ENCODE measurements at places on chromosomes 1 and 21. TPM values are rescaled to one million over a fixed set of nuclear protein-coding genes. Genes with fewer than 3 reads are reported as not detected.

DNA sequence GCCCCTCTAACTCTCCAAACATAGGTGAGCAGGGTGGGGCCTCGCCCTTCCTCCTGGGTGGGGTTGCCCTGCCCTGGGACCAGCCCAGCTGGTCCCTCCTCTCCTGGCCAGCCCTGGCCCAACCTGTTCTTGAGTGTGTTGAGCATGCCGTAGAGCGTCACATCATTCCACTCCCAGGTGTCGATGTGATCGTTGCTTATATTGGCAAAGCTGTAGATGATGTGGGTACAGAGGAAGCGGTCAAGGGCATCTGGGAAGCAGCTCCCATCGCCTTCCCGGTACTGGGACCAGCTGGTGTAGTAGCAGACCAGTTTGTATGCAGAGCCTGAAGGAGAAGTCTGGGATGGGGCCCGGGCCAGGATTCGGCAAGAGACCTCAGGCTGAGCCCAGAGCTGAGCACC, 1.4 kb downstream of the CHI3L1 start:
- no peak for DNase-seq

DNA sequence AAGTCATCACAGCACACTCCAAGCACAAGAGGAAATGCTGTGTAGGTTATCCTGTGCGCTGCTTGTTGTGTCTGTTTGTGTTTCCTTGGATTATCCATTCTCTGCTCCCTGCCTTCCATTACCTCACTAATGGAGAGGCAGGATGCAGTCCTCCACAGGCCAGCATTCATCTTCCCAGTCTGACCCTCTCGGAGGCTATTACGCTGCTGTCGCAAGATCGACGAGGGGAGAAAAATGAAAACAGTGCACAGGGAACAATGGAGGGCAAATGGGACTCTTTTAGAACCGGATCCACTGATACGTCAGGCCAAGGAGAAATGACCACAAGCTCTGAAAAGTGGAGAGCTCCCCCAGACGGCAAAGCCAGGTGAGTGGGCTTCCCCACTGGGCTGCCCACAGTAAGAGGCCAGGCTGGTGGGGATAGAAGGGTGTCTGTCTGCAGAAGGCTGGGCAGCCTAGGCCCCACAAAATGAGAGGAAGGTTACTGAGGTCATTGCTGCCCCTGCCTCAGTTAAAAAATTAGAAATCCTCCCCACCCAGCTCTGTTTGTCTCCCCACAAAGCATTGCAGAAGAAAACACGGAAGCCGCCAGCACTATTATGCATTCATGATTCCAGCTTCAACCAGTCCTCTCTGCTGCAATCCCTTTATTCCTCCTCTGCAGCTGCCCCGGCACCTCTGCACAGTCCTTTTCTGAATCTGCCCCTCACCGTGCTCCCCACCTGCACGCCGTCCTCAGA, 21.7 kb downstream of the LRRN2 start:
- no peak for DNase-seq

Gene SLC44A5
- not detected for total RNA-seq

GRCh38 chr1:51192213-51192843, 43.7 kb upstream of the RNF11 start:
- no peak for DNase-seq

DNA sequence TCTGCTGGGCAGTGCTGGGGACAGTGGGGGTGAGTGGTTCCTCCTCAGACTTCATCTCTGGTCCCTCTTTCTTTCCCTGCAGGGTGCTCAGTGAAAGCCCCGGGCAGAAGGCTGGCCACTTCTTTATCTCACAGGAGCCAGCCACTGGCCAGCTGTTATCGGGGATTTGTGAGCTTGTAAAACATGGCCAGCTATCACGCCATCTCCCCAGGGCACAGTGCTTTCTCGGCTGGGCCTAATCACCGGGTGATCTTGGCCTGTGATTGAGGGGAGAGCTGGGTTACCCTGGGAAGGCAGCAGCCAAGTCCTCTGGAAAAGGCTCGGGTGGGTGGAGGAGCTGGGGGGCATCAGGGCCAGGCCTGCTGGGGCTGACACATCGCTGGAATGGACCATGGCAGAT, 83.0 kb downstream of the IGSF21 start:
- DNase-seq = no peak

Measured in esophagus muscularis mucosa (tissue), 4 donors.